ENCODE measurements at places on chromosomes 12 and 14.
A peak's percentile ranks its signal among the peaks of the same experiment; 100 is the strongest.

DNA sequence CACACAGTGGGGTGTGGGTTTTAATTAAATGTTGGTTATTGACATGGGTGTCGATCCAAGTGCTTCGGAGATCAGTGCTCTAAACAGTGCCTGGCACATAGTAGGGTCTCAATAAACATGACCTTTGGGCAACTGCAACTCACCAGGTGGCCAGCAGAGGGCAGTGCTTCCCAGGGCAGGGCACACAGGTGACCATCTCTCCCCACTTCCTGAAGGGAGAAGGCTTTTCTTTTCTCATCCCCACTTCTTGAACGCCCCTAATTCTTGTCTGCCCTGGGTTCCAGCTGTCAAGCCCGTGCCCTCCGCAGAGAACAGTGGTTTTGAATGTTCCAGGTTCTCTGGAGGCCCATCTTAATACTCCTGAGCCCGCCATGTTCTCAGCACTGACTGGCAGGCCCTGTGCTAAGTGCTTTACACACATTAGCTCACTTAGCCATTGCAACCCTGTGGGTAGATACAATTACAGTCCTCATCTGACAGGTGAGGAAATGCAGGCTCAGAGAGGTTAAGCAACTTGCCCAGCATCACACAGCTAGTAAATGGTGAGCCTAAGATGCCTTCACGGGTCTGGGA is 16.3 kb downstream of the RAPGEF3 start:
- DNase-seq: no peak

GRCh38 chr12:131287938-131288764 is 334.4 kb downstream of the ADGRD1 start:
- DNase-seq: no peak

GRCh38 chr12:124120739-124121138 is 147.7 kb downstream of the ZNF664 start:
- no peak for DNase-seq

GRCh38 chr12:57840726-57841125 is 5.8 kb downstream of the CTDSP2 start:
- no peak for DNase-seq

- DNase-seq: peak; percentile 65
These were observed 6.7 kb upstream of the MRPS35 start for GRCh38 chr12:27703720-27704452.

- no peak for DNase-seq
These were observed 1.7 kb downstream of the KCNH3 start for GRCh38 chr12:49540229-49541139.

GRCh38 chr12:94769047-94769420 is 118.7 kb upstream of the TMCC3 start:
- no peak for DNase-seq

DNA sequence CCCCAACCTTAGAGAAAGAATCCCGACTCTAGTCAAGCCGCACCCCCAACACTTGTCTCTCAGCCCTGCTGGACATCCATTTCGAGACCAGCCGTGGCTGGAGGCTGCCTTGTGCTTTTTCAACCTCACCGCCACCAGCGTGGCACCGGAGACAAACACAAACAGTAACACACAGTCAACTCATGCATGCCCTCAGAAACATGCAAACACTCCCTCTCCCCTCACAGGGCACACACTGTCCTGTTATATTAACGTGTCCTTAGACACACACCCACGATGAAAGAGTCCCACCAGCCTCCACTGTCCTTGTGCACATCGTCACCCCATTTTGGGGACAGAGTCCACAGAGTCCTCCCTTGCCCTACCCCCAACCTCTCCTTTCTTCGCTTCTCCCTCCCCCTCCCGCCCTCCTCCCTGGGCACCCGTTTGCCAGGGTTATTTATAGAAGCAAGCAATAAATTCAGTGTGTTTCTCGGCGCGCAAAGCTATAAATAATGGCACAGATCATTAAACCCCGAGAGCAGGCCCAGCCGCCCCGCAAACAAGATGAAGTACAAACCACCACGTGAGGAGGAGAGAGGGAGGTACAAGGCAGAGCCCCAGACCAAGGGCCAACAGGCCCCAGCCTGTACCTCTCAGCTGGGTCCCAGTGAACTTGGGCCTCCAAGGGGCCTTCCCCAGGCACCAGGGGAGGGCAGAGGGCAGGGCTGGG is 27.9 kb downstream of the SMUG1 start:
- DNase-seq: no peak

GRCh38 chr14:23610815-23611289 is 25.3 kb upstream of the DHRS2 start:
- no peak for DNase-seq

GRCh38 chr14:22837750-22838538 is 1.6 kb downstream of the MMP14 start:
- no peak for DNase-seq

DNA sequence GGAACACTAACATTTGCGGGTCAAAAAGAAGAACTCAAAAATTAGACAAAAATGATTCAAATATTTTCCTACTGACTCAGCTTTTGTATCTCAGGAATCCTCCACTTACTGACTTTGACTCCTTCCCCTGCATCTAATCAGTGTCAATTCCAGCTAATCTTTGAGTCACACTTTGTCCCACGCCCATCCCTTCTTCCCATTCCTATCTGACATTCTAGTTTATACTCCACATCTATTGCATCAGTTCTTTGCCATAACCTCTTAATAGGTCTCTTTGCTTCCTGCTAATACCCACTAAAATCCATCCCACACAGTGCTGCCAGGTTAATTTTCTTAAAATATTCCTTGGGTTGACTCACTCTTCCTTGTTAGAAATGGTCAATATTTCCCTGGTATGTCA is 19.1 kb downstream of the BBS10 start:
- DNase-seq: no peak

DNA sequence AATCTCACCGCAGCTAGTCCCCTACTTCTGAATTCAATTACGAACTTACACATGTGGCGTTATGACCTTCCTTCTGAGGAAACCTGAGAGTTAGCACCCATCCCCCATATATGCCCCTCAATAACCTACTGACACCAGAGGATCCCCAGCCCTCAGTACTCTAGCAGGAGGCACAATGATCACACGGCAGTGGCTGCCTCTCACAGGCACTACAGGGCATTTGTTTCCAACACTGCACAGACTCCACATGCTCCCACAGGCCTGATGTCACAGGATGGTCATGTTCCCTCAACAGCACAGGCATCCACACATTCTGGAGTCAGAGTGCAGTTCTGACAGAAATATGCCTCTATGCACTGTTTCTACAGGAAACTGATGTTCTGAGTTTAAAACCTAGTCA is 17.4 kb downstream of the PPP1CC start:
- no peak for DNase-seq

DNA sequence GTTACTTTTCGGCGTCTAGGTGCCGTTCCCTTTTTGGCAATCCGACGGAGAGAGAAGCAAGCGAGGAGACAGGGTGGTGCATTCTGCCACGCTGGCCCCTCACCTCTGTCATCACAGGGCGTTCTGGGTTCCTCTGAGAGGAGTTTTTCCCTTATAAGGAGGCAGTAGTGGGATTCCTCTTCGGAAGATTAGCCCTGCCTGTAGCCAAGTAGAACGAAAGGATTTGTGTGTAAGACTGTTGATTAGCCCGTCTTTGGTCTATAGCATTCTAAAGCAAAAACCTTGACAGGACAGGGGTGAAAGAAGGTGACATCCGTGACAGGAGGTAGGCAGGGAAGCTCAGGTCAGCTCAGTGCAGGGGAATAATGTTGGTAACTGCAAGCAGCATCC is 9.1 kb upstream of the NEMF start:
- DNase-seq: peak; percentile 58

DNA sequence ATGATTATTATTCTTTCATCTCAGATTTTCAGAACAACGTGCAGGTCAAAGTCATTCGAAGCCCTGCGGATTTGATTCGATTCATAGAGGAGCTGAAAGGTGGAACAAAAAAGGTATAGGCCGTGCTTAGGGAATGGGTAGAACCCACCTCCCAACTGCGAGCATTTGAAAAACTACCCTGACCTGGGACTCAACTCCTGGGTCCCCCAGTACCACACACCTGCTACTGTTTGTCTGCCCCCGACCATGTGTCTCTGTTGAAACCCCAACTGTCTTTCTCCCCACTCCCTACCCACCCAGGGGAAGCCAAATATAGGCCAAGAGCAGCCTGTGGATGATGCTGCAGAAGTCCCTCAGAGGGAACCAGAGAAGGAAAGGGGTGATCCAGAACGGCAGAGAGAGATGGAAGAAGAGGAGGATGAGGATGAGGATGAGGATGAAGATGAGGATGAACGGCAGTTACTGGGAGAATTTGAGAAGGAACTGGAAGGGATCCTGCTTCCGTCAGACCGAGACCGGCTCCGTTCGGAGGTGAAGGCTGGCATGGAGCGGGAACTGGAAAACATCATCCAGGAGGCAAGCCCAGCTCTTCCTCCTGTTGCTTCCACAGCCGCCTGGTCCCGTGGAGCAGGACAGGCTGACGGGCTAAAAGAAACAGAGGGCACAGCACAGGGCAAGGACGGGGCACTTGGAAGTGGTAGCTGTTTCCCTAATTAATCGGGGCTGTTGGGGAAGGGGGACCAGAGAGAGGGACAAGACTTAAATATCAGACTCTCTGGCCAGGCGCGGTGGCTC is 20.5 kb downstream of the AGAP2 start:
- DNase-seq: no peak

GRCh38 chr12:14959463-14959862 is 1.9 kb downstream of the ARHGDIB start:
- DNase-seq: no peak

- DNase-seq: no peak
These were observed 17.8 kb downstream of the POMT2 start for GRCh38 chr14:77302926-77303325.

GRCh38 chr12:6038160-6038559 is 86.3 kb downstream of the VWF start:
- DNase-seq: peak; percentile 31

- peak; percentile 4 for DNase-seq
These were observed 33.4 kb upstream of the SYNDIG1L start for GRCh38 chr14:74459289-74459946.

DNA sequence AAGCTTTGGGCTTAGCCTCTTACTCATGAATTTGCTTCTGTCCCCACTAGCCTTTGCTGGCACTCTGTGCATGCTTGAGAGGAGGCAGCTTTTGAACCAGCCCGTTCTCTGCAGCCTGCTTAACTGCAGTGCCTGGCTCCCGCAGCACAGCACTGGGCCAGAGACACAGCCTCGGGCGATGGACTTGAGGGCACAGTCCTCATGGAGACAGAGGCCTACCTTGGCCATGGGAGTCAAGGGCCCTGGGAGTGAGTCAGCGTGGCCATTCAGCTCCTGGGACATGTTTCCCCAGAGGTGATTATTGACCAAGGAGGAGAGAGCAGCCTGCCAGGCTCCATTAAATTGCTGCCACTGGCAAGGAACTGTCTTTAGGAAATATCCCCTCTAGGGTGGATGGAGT is 93.5 kb downstream of the SMOC1 start:
- no peak for DNase-seq

DNA sequence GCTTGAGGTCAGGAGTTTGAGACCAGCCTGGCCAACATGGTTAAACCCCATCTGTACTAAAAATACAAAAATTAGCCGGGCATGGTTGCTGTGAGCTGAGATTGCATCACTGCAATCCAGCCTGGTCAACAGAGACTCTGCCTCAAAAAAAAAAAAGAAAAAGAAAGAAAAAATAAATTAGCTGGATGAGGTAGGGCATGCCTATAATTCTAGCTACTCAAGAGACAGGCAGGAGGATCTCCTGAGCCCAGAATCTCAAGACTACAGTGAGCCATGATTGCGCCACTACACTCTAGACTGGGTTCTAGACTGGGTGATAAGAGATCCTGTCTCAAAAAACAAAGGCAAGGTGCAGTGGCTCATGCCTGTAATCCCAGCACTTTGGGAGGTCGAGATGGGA is 16.9 kb downstream of the PPP4R3A start:
- no peak for DNase-seq

DNA sequence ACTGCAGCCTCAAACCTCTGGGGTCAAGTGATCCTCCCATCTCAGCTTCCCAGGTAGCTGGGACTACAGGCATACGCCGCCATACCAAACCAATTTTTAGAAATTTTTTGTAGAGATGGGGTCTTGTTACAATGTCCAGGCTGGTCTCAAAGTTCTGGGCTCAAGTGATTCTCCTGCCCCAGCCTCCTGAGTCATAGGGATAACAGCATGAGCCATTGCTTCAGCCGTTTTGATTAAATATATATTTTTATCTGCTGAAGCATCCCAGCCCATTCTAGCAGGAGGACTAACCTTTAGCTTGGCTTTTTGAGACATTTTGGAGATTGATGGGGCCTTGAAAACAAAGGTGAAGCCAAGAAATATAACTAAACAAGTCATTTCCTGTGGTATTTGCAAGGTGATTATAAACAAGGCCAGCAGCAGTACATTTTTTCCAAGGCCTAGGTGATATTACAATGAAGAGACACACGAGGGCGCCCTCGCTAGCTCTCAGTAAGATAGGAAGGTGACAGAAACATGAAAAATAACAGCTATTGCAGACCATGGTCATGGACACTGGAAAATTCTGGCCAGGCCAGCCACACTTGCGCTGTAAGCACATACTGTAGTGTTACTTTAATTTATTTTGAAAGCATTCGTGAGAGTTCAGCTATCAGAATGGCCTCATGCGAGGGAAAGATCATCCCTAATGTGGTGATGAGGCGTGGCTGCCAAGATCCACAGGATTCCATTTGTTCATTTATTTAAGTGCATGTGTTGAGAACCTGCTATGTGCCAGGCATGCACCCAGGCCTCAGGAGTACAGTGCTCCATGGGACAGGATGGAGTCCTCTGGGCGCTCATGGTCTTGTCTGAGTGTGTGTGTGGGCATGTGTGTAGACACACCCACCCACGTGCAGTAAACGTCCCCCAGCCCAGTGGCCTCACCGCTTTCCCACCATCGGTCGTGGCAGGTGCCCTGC is 63.5 kb downstream of the DGLUCY start:
- peak; percentile 54 for DNase-seq

- DNase-seq: no peak
These were observed 2.2 kb downstream of the BAZ1A start for GRCh38 chr14:34872822-34873588.

GRCh38 chr14:100692859-100693558 is 33.7 kb upstream of the DLK1 start:
- DNase-seq: peak; percentile 52

GRCh38 chr12:57097554-57097835 is 8.6 kb downstream of the NAB2 start:
- no peak for DNase-seq

DNA sequence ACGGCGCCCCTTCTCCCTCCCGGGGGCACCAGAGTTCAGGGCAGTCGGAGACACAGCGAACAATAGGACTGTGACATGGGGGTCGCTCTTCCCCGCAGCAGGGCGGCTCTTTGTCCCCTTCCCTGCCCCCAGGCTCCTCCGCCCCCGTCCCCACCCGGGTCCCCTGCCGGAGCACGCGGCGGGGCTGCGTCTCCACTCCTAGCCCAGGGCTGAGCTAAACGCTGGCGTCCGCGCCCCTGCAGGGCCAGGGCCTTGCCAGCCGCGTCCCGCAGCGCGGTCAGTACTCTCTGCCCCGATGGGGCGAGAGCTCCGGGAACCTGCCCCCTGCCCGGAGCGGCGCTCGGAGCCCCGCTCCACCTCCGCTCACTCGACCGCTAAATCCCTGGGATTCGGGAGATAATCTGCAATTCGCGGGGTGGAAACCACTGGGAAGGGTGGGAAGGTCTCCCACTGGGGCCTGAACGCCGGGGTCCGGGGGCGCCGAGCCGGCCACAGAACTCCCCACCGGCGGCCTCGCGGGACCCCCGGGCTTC is 825 bp upstream of the CCDC85C start:
- no peak for DNase-seq

- no peak for DNase-seq
These were observed 134.7 kb upstream of the DCN start for GRCh38 chr12:91317306-91317705.

Data from astrocyte of the cerebellum (primary cell).